ENCODE measurements at places on chromosomes 3 and 15.

DNA sequence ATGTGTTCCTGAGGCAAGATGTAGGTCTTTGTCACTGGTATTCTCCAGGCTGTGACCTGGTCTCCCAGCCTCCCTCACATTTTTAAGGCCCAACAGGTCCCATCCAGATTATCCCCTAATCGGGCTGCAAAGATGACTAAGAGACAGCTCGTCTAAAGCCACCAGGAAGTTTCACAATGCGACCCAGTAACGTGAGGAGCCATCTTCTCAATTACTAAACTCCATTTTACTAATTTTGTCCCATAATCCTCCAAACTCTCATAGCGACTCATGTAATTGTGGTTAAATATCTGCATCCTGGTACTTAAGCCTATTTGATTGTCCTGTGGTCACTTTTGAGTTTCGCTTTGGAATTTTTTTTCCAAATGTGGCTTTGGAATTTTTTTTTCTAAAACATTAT lies 8.7 kb upstream of the PLA2G4F start:
- DNase-seq, result no peak

GRCh38 chr3:58570851-58571250 lies 6.3 kb downstream of the FAM107A start:
- no peak for DNase-seq

DNA sequence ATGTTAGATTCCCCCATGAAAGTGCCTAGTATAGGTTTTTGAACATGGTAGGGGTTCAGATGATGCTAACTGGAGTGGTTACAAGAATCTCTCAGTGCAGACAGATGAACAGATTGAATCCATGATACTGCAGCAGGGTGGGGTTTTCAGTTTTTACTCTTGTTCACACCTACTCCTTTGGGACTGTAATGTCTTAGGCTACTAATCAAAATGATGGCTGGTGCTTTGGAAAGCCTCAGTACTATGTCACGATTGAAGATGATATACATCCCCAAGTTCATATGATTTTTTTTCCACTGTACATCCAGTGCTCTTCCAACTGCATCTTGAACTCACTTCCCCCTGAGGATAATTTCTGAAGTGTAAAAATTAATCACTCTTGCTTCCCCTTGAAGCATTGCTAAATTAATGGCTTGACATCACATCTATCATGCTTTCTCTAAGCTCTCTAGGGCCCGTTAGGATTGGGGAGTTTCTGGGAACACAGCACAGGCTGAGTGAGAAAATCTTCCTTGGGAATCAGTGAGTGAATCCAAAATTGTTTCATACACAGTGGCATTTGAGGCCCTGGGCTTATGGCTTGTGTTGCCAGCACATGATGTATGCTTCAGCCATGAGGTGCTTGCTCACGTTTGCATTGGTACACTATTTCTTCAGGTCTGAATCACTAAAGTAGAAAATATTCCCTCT lies 115.0 kb upstream of the TPRG1 start:
- DNase-seq, result no peak

DNA sequence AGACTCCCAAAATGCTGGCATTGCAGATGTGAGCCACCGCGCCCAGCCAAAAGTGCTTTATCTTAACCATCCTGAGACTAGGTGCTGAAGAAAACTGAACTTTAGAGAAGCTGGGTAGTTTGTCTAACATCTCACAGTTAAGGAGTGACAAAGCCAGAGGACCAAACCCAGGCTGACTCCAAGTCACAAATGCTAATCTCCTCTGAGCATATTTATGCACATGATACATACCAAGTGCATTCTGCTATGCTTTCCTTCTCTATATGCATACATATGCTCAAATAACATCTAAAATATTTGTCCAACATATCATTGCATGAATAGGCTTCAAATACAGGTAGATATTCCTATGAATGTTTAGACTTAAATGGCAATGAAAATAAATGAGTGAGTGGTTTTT lies 256.9 kb downstream of the CTNNB1 start:
- DNase-seq, result no peak

DNA sequence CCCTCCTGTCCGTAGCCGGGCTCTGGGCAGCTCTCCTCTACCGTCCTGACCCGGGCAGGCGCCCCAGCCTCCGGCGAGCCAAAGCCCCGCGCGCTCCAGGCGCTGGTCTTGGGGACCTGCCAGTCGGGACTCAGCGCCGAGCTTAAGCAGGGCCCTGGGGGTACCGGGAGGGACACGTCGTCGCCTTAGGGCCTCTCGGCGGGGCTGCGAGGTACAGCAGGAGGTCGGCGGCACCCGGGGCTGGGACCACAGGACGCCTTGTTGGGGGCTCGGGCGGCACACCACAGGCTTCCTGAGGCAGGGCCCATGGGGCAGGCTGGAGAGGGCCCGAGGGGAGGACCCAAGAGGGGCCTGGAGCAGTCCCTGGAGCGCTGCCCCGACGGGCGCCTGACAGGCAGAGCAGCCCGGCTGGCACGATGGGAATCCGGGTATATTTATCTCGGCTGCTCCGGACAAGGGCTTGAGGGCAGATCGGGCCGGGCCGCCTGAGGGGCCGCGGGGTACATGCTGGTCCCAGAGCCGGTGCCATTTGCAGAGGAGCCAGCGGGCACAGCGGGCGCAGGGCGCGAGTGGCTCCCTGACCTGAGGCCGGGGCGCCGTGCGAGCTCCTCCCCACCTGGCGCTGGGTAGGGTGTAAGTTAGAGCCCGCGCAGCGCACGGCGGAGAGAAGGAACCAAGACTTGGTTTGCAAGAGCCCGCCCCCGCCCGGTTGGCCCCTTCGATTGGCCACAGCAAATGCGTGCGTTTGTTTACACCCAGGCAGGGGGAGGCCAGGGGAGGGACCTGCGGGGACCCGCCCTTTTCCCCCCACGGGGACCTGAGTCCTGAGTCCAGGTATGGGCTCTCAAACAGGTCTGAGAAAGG lies 574 bp downstream of the SLC38A3 start:
- DNase-seq, result peak; percentile 30

GRCh38 chr15:67176195-67176971 lies 78.1 kb downstream of the AAGAB start:
- no peak for DNase-seq

- no peak for DNase-seq
These were observed 6.9 kb downstream of the PLCH1 start for GRCh38 chr3:155737844-155738460.

- DNase-seq, result no peak
These were observed 51.4 kb downstream of the FLNB start for GRCh38 chr3:58059349-58060321.

DNA sequence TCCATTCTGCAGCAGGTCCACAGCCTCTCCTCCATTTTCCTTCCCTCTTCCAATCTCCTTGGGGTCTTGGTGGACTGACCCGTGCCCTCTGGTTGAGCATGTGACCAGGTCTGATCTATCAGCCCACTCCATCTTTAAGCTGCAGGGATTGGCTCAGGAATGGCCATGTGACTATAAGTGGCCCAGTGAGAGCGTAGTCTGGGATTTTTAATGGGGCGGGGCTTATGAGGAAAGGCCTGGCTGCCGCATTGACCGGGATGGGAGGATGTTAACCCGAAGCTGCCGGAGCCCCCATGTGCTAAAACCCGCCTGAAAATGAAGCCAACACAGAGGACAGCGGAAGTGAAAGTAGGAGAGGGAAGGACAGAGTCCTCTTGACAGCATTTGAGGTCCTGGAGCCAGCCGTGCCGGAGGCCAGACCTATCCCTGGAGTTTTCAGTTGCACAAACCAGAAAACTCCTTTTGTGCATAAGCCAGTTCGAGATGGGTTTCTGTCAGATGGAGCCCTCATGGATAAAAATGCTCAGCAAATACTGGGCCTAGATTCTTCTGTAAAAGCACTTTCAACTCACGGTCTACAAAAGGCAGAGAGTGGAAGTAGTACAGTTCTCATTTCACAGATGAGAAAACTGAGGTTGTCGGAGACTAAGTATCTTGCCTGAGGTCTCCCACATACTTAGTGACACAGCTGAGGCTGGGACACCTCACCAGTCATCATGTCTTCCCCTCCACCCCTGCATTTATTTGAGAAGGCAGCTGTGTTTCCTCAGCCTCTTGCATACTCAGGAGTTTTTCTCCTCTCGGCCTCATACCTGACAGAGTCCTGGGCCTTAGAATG lies 61.9 kb downstream of the ATP2B2 start:
- DNase-seq, result no peak

- peak; percentile 21 for DNase-seq
These were observed 244.1 kb downstream of the SLCO3A1 start for GRCh38 chr15:92097474-92098178.

DNA sequence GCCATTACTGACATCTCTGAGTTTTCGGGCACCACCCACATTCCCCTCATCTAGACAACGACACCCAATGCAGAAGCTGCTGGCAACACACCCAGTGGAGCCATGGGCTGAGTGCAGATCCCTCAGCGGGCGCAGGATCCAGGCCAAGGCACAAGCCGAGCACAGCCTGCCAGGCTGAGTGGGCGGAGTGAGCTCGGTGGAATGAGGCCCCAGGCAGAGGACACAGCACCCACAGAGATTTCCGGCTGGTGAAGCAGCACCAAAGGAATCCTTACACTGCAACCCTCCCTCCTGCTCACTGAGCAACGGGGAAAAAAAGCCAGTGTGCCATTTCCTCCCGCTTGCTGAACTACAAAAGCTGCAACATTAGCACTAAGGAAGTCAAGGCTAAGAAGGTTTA lies 34.3 kb downstream of the ZMAT3 start:
- DNase-seq, result peak; percentile 34

GRCh38 chr3:133162265-133162664 lies 124.1 kb downstream of the TMEM108 start:
- no peak for DNase-seq

DNA sequence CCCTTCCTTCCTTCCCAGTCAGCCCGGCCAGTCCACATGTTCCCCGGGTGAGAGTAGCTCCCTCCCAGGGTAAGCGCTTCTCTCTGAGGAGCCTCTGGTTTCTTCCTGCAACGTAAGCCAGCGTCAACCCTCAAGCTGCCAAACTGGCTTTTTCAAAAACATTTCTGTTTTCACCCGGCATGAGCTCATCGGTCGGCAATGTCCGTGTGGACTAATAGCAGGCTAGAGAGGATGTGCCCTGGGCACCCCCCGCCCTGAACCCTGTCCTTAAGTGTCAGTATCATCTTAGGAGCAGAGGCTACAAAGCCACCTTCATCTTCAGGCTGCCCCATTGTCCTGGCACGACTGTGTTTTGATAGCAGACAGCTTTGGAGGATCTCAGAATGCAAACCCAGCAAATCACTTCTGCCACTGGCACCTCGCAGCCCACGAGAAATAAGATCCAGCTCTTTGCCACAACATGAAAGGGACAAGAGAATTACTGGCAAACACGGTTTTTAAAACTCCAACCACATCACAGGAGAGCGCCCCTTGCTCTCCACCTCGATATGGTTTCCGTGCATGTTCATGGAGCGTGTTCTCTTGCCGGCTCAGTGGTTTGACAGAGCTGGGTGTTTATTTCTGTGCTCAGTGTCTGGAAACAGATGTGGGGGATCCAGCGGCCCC lies 9.9 kb downstream of the ALDH1A3 start:
- no peak for DNase-seq

DNA sequence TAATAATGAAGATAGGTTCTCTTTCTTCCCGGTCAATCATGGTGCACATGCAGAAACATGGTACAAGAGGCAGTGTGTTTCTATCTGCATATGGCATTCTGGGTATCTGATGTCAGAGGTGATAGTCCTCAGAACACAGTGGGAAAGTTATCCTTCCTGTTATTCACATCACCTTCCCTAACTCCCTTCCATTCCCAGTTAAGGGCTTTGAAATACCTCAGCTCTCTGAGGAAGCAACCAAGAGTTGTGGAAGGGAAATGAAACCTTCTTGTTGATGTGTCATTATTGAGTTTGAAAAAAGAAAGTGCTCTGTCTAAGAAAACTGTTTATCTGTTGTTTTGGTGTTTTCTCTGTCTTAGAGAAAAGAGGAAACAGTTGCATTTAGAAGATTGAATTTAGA lies 21.9 kb upstream of the P2RY13 start:
- no peak for DNase-seq

GRCh38 chr3:123668906-123669305 lies 84.1 kb upstream of the HACD2 start:
- no peak for DNase-seq

GRCh38 chr3:151146071-151146730 lies 56.8 kb downstream of the GPR171 start:
- peak; percentile 23 for DNase-seq

All from stimulated activated naive CD4-positive, alpha-beta T cell treated with Interleukin-2 at 50 U/mL for 16 hours (primary cell).